Thyroid gland (tissue), 4 donors: ENCODE measurements at places on chromosomes 4 and X.

DNA sequence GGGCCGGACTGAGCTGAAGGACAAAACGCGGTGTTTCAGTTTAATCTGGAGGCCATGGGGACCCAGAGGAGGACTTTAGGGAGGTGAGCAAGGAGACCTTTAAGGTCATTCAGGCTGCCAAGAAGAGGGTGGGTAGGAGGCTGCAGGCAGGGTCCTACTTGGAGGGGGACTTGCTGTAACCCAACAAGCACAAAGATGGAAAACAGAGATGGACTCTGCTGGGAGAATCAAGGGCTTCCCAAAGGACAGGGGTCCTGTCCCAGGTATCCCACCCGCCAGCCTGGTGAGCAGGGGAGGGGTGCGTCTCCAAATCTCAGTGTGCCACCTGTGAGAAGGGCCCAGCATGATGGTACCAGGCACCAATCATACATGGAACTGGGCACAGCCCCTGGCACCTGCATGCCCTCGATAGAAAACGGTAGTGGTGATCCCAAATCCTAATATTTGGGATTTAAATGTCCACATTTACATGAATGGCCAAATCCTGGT is 3.9 kb upstream of the HAUS3 start:
- DNase-seq: no peak

GRCh38 chrX:112867570-112867969 is 26.9 kb upstream of the AMOT start:
- no peak for DNase-seq

- DNase-seq: peak; percentile 1
Measured at GRCh38 chrX:132848296-132848970, 110.0 kb downstream of the HS6ST2 start.

DNA sequence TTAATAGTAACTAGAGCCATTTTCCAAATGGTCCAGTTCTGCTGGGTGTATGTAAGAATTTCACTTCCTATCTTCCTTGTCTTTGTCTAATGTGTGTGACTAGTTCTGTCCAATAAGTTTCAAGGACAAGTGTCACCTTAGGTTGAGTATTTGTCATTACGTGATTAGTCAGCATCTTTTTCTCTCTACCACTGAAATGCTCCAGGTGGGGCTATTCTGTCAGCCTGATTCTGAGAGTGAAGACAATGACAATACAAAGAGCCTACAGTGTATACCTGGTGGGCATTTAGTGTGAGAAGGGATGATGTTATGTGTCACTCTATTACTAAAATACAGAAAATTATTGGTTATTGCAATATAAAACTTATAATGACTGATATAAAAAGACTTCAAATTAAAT is 876.3 kb downstream of the C4orf33 start:
- no peak for DNase-seq

GRCh38 chr4:116665716-116666115 is 419.7 kb downstream of the TRAM1L1 start:
- DNase-seq: no peak

DNA sequence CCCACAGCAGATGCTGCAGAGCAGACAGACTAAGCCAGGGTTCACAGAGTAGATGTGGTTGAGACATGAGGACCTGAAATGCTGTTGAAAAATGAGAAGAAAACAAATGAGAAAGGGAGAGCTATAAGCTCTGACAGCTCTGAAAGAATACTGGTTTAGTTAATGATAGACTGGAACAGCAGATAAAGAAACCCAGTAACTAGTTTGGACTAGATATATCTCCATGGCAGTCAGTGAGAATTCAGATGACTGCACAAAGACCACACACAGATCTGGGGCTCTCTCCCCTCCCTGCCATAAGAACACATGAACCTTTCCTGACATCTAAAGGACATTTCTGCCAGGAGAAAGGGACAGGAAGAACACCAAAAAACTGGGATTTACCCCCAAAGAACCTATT is 8.2 kb downstream of the NAA11 start:
- no peak for DNase-seq

DNA sequence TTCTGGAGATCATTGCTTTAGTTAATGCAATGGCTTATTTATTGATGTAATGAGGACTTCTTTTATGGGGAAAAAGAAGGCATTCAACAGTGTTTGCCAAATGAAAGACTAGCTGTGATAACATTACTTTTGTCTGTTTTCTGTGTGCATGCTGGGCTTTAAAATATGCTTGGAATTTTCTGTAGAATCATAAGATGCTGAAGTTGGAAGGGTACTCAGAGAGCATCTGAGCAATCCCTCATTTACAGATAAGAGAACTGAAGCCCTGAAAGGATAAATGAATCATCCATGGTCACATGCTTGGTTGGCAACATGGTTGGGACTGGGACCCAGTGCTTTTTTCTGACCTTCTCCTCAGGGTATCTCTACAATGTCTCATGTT is 31.4 kb upstream of the PITX2 start:
- no peak for DNase-seq

DNA sequence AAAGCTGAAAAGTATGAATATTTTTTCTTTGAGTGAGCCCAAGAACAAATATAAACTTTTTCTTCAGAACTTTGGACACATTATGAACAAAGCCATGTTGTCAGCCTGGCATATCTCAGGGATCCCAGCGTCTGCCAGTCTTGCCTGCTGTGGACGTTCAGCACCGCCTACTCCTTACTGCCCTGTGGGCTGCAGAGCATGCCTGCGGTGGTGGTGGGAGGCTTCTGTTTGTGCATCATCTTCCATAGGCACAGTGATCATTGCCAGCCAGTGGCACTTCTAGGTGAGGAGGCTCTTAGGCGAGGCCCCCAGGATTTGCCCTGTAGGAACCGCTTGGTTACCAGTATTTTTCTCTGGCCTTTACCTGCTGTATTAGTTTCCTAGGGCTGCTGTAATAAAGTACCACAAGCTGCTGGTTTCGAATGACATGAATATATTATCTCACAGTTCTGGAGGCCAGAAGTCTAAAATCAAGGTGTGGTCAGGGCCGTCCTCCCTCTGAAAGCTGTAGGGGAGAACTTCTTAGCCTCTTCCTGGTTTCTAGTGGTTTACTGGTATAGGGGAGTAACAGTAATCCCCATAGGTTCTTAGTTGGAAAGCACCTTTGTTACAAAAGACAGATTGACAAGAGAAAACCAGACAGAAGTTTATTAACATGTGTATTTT is 15.4 kb downstream of the ANXA3 start:
- no peak for DNase-seq

DNA sequence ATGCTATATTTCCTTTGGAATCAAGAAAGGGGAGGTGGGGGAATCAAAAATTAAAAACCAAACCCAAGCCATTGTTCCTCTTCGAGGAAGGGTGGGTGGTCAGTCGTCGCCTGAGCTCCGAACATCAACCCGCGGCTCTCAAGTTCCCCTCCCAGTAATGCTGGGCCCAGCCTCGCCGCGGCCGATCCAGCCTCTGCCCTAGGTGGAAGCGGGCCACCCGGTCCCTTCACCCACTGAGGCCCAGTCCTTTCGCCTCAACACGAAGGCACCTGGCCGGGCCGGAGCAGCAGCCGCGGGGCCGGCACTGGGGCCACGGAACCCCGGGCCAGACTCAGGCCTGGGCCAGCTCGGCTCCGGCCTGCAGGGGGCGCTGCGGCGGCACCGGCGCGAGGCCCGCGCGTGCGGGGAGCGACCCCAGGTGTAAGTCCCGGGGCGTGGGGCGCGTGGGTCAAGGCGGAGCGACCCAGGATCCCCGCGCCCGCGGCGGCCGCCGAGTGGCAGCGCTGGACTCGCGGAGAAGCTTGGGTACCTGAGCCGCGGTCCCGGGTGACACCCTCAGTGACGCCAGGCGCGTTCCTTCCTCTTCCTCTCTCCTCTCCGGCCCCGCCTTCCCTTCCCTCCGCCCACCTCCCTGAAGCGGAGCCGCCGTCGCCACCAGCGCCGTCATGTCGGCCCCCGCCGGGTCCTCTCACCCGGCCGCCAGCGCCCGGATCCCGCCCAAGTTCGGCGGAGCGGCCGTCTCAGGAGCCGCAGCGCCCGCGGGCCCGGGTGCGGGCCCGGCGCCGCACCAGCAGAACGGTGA is at the start of gene SEC24B:
Gene SEC24B (plus strand): TSS at position 611 of the 802 bp plus-strand sequence. CDS start 55 bp downstream, at position 666.
- DNase-seq: peak; percentile 91

- DNase-seq: no peak
Measured at GRCh38 chr4:75848891-75849290, 53.4 kb downstream of the PPEF2 start.

GRCh38 chrX:150934453-150934852 is 36.0 kb upstream of the CD99L2 start:
- DNase-seq: peak; percentile 57

GRCh38 chrX:133045986-133046385 is 50.9 kb downstream of the USP26 start:
- DNase-seq: no peak

DNA sequence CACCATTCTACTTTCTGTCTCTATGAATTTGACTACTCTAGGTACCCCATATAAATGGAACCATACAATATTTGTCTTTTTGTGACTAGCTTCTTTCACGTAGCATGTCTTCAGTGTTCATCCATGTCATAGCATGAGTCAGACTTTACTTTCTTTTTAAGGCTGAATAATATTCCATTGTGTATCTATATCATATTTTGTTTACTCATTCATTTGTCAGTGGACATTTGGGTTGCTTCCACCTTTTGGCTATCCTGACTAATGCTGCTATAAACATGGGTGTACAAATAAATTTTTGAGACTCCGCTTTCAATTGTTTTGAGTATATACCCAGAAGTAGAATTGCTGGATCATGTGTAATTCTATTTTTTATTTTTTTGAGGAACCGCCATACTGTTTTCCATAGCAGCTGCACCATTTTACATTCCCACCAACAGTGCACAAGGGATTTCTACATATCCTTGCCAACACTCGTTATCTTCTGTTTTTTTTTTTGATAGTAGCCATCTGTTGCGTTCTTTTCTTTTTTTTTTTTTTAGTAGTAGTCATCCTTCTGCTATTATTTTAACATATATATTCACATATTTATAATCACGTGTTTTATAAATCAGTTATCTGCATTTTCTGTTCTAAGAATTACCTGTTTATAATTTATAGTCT is 158.0 kb upstream of the MED14 start:
- DNase-seq: no peak

DNA sequence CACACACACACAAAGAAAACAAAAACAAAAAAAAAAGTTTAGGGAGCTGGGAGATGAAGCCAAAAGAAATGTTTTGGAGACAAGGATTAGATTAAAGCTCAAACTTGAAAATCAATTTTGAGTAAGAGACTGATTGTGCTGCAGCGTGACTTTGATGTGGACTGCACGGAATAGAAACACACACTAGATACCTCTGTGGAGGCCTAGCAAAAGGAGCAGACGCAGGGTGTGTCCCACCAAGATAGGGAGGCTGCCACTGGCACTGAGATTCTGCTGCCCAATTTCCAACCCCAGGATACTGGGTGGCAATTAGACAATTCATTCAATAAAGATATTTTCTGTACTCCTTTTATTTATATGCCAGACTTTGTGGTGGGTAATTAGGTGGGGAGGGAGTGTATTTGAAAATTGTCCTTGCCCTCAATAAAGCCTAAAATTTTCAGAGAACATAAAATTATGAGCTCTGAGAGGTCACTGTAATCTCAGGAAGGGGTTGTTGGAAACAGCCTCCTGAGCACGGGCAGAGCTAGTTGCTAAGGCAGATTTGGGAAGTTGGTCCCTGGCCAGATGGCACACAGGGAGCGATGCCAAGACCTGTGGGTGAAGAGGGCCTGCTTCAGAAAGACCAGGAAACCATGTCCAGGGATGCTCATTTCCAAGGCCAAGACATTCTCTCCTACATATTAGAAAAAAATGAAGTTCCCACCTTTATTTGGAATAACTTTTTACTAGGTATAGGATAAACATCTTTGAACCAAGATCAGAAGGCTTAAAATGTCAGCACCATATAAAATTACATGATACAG is 1.9 kb upstream of the PPP3CA start:
- DNase-seq: peak; percentile 88

DNA sequence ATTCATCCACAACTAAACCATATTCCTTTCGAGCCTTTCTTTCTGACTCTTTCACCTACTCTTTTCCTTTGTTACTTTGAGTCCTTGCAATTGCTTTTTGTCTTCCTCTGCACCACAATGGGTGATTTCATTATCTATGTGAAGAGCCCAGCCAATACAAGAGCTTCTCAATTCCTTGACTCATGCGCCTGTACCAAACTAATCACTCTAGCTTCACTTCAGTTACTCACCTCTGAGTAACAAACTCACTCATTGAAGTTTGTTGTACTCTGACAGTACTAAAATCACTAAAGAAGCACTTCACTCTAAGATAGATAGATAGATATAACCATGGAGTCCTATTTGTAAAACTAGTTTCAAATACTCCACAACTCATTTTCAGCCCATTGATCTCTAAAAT is 191.7 kb upstream of the EPHA5 start:
- no peak for DNase-seq

- DNase-seq: peak; percentile 76
Measured at GRCh38 chrX:115525486-115525885, 35.5 kb upstream of the PLS3 start.

- peak; percentile 67 for DNase-seq
Measured at GRCh38 chr4:54217642-54218495, 11.2 kb upstream of the PDGFRA start.

GRCh38 chrX:110966839-110967238 is 129.2 kb upstream of the PAK3 start:
- no peak for DNase-seq

- DNase-seq: no peak
Measured at GRCh38 chr4:152709675-152710438, 30.1 kb upstream of the TMEM154 start.

- no peak for DNase-seq
Measured at GRCh38 chr4:108160741-108161352, 7.9 kb downstream of the LEF1 start.

DNA sequence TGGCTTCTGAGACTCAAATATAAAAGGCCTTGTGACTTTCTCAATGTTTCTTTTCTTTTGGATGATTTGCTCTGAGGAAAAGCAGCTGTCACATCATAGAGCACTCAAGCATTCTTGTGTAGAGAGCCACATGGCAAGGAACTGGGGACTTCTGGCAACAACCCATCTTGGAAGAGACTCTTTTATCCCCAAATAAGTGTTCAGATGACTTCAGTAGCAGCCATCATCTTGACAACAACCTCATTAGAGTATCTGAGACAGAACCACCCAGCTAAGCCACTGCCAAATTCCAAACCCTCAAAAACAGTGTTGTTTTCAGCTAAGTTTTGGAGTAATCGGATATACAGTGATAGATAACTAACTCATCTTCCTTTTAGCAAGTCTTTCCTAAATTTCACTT is 1431.7 kb upstream of the IGFBP7 start:
- no peak for DNase-seq

- DNase-seq: no peak
Measured at GRCh38 chr4:73683033-73683432, 57.3 kb upstream of the CXCL8 start.

DNA sequence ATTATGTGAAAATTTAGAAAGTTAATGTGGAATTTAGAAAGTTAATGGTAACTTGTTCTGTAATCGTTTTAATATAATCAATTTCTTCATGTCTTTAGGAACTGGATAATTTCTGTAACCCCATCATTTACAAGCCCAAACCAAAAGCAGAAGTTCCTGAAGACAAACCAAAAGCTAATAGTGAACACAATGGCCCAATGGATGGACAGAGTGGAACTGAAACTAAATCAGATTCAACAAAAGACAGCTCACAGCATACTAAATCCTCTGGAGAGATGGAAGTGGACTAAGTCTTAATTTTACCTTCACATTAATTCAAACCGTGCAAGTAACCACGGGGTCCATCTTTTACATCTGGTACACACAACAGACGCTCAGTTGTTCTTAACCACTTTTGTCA is 48.1 kb upstream of the PLK4 start:
- DNase-seq: no peak
